ENCODE measurements at places on chromosomes 7 and 10.

DNA sequence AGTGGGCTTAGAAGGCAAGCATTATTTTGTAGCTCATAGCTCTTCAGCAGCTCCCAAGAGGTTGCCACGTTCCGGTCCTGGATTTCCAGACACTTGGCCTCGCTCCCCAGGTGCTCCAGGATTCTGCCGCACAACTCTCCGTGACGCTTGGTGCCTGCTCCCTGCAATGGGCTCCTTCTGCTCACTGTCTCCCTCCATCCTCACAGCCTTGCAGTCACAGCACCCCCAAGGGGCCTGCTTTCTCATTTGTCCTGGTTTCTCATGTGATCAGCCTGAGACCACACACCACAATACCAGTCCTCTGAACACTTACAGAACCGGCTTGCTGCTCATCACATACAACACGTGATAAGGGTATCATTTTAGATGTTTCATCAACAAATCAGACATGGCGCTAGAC, 9.8 kb downstream of the IGFBP3 start:
- no peak for DNase-seq

DNA sequence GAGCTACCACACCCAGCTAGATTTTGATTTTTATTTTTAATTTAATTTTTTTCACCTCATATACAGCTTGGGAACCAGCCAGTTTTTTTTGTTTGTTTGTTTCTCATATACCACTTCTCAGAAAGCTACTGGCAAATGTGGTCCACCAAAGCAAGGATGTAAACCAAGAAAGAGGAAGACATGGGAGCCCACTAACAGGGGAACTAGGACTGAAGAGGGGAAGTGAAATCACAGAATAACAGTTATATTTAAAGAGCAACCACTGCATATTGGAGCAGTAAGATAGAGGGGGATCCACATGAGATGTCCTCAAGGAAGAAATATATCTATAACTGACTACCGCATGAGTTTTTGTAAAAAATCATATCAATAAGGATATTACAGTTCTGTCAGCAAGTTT, 10.5 kb downstream of the CPVL start:
- DNase-seq = no peak

- DNase-seq = no peak
Measured at GRCh38 chr10:102650655-102651454, 6.6 kb downstream of the TRIM8 start.

- DNase-seq = peak; percentile 9
Measured at GRCh38 chr10:112115781-112116385, 67.7 kb downstream of the GPAM start.

DNA sequence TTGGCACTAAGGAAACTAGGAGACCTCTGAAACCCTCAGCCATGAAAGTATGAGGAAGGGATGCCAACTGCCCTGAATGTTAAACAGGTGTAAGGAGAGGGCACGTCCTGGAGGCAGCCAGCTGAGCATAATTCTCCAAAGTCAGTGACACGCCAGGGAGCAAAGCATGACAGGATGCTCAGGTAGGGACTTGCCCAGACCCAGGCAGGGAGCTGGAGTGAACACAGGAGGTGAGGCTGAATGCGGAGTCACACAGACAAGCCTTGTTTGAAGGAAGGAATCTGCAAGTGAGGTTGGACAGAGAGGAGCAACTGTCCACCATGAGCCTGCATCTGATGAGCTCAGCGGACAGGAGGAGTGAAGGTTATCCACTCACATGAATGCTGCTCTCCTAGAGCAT, 41.5 kb downstream of the KLRG2 start:
- DNase-seq = no peak

- DNase-seq = no peak
Measured at GRCh38 chr7:4959306-4959705, 319 bp upstream of the MMD2 start.

GRCh38 chr7:80942261-80943041, 23.6 kb upstream of the SEMA3C start:
- DNase-seq = no peak

- DNase-seq = no peak
Measured at GRCh38 chr7:100866729-100867039, 503 bp upstream of the TRIP6 start.

All from stimulated activated CD8-positive, alpha-beta memory T cell treated with anti-CD3 and anti-CD28 coated beads, Interleukin-2, amount 100 ng/mL, for 1 hour (primary cell).